ENCODE measurements at places on chromosomes 1 and 21. TPM values are rescaled to one million over a fixed set of nuclear protein-coding genes. Genes with fewer than 3 reads are reported as not detected.

Gene UBL4B
- total RNA-seq = 0.47 TPM

DNA sequence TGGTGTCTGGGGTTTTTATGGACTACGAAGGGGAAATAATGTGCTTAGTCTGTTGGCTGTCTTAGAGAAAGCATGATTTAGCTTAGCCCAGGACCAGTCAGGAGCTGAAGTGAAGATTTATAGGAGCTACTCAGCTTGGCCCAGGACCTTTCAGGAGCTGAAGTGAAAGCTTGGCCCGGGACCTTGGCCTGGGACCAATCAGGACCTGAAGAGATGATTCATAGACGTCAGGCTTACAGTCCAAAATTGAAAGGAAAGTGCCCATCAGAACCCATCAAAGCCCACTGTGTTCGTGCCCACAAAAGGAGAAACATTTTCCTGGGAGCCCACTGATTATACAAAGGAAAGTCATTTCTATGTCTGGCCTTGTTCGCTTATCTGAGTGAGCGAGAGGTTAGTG lies 35.6 kb downstream of the MSTO1 start:
- no peaks in the 10 kb centered on the region for H3K27me3 ChIP-seq
- H3K27ac ChIP-seq = no peak overlapping the region
- no peak for DNase-seq
- peaks cover 6% of the 10 kb centered on the region for H3K4me1 ChIP-seq

GRCh38 chr1:39132505-39133339 lies 71.8 kb upstream of the MACF1 start:
- H3K36me3 ChIP-seq = no peaks in the 10 kb centered on the region
- H3K4me1 ChIP-seq = no peaks in the 10 kb centered on the region
- H3K27me3 ChIP-seq = no peaks in the 10 kb centered on the region
- no peak for DNase-seq
- no peak overlapping the region for H3K27ac ChIP-seq

Gene FMO2
- not detected for total RNA-seq

GRCh38 chr21:25615880-25616279 lies 8.6 kb upstream of the MRPL39 start:
- no peaks in the 10 kb centered on the region for H3K27me3 ChIP-seq
- H3K4me1 ChIP-seq = no peaks in the 10 kb centered on the region
- H3K27ac ChIP-seq = no peak overlapping the region
- DNase-seq = no peak
- H3K36me3 ChIP-seq = no peaks in the 10 kb centered on the region

Gene GBP6
- not detected for total RNA-seq

DNA sequence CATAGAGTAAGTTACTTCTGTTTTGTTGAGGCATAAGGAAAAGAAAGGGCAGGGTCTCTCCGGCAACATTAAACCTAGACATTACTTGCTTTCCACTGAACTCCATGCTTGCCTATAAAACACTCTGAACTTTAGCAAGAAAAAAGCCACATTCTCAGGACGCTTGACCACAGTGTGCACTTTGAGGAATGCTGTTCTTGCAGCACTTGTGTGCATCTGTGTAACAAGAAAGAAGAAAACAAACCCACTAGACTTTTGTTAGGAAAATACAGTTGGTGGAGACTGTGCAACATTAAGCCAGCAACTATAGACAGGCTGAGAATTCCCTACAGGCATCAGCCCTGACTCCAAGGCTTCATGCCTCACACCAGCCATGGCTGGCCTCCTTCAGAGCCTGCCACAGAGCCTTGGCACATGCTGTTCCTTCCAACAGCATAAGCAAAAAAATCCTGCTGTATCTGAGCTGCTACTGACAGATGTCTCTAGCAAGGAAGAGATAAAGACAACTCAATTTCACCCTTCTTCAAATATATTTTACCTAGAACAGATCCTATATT lies 5.8 kb downstream of the PDZK1 start:
- no peak for DNase-seq
- no peaks in the 10 kb centered on the region for H3K27me3 ChIP-seq
- H3K36me3 ChIP-seq = no peaks in the 10 kb centered on the region
- H3K27ac ChIP-seq = no peak overlapping the region
- H3K4me3 ChIP-seq = no peak overlapping the region

Gene CFAP74
- total RNA-seq = not detected

Gene KCNT2
- total RNA-seq = not detected

DNA sequence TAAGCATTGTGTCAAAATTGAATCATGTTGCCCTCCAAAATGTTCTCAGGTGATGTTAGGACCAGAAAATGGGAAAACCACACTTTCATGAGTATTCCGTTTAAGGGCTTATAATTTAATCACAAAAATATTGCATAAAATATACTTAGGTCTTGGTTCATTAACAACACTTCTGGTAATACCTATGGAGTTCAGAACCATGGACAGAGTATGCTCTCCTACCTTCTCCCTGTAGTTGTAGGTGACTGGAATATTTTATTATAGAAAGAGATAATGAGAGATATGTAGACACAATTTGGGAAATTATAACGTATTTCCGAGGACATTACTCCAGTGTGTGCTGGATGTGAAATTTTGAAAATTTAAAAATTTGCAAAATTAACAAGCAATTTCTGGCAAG lies 232.5 kb downstream of the NCAM2 start:
- no peaks in the 10 kb centered on the region for H3K27me3 ChIP-seq
- no peak overlapping the region for H3K4me3 ChIP-seq
- no peak for DNase-seq
- H3K36me3 ChIP-seq = no peaks in the 10 kb centered on the region
- no peak overlapping the region for H3K27ac ChIP-seq

- no peaks in the 10 kb centered on the region for H3K36me3 ChIP-seq
- H3K27me3 ChIP-seq = no peaks in the 10 kb centered on the region
- no peak overlapping the region for H3K4me3 ChIP-seq
- no peak for DNase-seq
- no peak overlapping the region for H3K27ac ChIP-seq
These were observed 429.6 kb upstream of the LRRC7 start for GRCh38 chr1:69138172-69138571.

DNA sequence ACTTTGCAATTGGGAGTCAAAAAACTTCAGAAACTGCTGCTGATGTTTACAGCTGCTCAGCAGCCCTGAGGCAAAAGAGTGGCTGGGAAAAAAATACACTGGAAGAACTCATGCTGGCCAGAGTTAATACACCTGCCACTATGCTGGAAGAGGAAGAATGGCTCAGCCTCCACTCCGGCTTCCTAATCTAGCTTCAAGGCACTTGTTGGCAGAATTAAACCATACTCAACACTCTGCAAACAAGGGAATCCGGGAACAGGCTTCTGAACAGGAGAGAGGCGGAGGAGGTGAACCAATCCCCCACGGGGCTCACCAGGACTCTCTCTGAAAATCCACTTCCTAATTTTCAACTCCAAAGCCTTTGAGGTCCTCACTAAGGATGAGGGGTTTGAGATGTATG lies 120.1 kb downstream of the CCDC185 start:
- DNase-seq = no peak
- H3K27ac ChIP-seq = no peak overlapping the region
- peaks cover 5% of the 10 kb centered on the region for H3K27me3 ChIP-seq
- peaks cover 3% of the 10 kb centered on the region for H3K4me1 ChIP-seq
- no peak overlapping the region for H3K4me3 ChIP-seq

Measured in Karpas-422 (cell line).